Psoas muscle (tissue), 8 donors: ENCODE measurements at places on chromosomes 5 and 9. TPM values are rescaled to one million over a fixed set of nuclear protein-coding genes. Genes with fewer than 3 reads are reported as not detected.

Gene IL3
- polyA plus RNA-seq = not detected

Gene TRPM6
- polyA plus RNA-seq = 0.08 TPM

Gene C5orf63
- polyA plus RNA-seq = 2.4 TPM

Gene LCP2
- 1.2 TPM for polyA plus RNA-seq

Gene IL9
- polyA plus RNA-seq = not detected

Gene TMEM232
- polyA plus RNA-seq = 0.58 TPM

Gene SLC1A3
- 9.6 TPM for polyA plus RNA-seq
